Mesendoderm (in vitro differentiated cells): ENCODE measurements at places on chromosomes 12 and 14.

GRCh38 chr14:55136241-55136640, 7.2 kb downstream of the LGALS3 start:
- no peak for DNase-seq

- no peak for DNase-seq
These were observed 158.0 kb upstream of the ALG10B start for GRCh38 chr12:38158428-38159091.

GRCh38 chr14:100612986-100613385, 25.8 kb upstream of the BEGAIN start:
- no peak for DNase-seq

DNA sequence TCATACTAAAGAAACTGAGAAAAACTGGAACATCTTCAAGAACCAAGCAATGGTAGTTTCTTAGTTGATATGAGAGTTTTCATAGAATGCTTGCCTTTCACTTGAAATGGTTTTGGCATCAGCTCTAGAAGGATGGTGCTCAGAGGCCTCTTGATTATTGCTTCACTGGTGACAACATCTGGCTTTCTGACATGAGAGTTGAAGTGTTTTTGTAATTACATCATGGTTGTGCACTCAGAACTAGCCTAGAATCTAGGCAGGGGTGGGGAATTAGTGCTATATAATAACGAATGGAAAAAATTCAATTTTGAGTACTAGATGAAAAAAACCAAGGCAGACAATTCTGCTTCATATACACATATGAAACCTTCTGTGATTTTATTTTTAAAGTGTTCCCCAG, 172.8 kb upstream of the LMNTD1 start:
- DNase-seq = no peak

- no peak for DNase-seq
These were observed 1221.4 kb downstream of the VRK1 start for GRCh38 chr14:98018628-98019027.

DNA sequence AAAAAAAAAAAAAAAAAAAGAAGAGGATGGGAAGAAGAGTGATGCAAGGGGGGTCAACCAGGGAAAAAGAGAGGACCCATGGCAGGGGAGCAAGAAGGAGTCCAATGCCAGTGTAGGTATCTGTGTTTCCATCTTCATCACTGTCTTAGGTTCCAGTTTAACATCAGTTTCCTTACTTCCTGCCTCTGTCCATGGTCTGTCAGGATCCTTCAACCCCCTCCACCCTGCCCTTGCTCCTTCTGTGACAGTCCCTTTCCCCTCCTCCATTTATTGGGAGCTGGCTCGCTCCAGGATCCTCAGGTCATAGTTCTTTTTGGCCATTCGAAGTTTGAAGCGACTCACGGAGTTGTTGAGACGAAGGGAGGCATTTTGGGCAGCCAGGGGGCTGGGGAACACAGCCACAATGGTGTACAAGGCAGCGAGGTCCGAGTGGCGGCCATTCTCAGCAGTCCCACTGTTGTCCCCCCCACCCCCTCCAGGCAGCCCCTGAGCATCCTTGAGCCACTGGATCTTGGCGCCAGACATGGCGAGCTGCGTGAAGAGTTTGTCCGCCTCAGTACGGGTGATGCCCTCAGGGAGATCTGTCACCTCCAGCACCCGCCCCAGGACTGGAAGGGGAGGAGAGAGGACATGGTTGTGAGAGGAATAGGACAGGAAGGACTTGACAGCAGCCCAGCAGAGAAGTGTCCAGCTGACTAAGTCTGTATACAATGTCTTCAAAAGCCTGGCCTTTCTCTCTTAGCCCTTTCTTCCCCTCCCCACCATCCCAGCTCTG, 3.7 kb upstream of the STAC3 start:
- no peak for DNase-seq

GRCh38 chr12:62711631-62712241, 223.2 kb downstream of the PPM1H start:
- DNase-seq = no peak

GRCh38 chr14:77059276-77059915, 30.9 kb upstream of the IRF2BPL start:
- peak; percentile 93 for DNase-seq

GRCh38 chr12:24948420-24948756, 513 bp downstream of the BCAT1 start:
- DNase-seq = peak; percentile 83

DNA sequence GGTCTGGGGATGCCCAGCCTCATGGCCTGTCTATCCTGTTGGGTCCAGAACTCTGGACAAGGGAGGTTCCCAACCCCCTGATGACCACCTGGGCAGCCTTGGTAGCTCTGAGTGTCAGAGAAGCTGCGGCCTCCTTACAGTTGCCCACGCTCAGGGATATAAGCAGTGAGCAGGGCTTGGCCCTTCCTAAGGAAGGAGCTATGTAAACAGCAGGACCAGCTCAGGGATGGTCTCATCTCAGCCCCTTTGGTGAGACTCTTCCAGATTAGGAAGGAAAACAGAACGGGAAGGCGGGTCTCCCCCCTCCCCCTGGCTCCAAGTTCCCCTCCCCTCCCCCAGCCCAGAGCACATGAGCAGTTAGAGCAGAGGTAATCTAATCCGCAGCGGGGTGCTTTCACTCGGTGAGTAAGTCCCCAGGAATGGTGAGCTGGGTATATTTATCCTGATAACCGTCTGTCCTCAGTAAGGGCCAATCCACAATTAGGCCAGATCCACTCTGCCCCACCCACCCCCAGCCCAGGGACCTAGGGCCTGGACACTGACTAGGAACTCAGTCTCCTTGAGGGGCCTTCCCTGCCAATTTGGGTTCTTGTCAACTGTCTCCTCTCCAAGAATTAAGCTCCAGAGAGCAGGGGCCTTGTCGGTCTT, 29.5 kb upstream of the RPLP0 start:
- peak; percentile 100 for DNase-seq

DNA sequence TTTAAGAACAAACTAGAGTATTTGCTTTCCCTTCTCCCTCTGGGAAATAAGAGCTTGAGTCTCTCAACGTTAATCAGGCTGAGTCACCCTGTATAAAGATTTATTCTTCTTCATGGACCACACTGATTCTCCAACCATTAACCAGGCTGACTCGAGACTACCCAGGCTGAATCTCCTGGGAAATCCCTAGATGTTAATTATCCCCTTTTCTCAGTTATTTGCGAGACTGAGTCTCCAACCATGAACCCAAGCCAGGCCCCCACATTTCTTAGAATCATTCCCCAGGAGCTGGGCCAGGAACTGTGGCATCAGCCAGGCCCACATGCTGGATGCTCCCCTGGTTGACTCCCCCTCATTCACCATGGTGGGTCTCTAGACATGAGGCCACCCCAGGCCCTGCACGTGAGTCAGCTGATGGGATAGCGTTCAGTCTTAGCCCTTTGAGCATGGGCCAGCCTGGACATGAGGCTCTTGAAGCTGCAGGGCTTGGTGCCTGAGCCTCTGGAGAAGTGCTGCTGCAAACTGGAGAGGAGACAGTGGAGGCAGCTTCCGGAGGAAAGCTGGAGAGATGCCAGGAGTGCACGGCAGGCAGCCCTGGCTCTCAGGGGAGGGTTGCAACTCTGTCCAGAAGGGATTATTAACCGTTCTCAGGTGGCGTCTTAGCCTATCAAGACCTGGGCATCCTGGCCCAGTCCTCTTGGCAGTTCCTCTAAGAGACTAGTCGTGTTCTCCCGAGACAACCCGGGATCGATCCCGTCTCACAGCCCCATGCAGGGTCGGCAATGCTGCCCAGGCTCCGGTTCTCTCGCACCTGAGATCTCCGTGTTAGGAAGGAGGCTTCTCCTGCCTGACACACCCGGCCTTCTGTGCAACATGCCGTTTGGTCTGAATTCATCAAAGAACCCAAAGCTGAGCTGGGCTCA, 296.6 kb downstream of the ADGRD1 start:
- DNase-seq = no peak

DNA sequence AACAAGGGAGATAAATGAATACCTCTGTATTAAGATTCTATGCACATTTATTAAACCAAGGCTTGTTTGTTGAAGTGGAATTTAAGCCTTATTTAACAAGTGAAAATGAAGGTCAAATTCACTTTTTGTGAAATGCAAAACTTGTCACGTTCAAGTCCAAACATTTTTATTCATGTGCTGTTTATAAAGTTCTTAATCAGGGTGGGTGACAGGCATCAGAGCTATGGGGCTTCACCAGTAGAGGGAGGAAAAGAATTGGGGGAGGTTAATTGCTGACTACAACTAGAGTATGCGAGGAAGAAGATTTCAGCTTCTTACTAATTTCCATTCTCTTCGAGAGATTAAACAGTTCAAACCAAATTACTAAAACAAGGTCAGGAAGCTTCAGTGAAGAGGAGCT, 9.7 kb downstream of the MOK start:
- DNase-seq = no peak
